ENCODE measurements at places on chromosomes 5 and 9. TPM values are rescaled to one million over a fixed set of nuclear protein-coding genes. Genes with fewer than 3 reads are reported as not detected.

SPATA9 gene
- polyA plus RNA-seq, result not detected

LRRC70 gene
- polyA plus RNA-seq, result 0.12 TPM

DNA sequence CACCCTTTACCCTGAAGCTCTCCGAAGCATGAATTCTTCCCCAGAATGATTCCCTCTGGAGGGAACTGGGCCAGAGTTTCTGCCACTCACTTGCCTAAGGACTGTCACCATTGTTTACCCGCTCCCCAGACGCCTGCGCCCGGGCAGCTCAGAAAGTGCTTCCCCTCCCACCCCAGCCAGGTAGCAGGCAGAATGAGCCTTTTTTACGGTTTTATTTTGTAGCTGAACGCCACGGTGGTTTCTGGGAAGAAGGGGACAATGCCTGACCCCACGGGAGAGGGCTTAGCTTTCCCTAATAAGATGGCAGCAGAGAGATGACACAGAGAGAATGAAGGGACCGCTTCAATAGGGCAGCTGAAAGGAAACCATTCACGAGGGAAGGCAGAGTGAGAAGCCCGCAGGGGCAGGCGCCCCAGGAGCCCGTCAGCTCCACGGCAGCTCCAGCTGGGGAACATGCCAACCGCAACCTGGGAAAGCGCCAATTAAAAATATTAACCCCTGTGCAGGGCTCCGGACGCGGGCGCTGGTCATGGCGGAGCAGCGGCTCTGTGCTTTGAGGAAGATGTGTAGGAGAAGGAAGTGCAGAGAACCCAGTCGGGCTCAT is 20.4 kb upstream of the NTNG2 start:
- peak; percentile 48 for DNase-seq

DNA sequence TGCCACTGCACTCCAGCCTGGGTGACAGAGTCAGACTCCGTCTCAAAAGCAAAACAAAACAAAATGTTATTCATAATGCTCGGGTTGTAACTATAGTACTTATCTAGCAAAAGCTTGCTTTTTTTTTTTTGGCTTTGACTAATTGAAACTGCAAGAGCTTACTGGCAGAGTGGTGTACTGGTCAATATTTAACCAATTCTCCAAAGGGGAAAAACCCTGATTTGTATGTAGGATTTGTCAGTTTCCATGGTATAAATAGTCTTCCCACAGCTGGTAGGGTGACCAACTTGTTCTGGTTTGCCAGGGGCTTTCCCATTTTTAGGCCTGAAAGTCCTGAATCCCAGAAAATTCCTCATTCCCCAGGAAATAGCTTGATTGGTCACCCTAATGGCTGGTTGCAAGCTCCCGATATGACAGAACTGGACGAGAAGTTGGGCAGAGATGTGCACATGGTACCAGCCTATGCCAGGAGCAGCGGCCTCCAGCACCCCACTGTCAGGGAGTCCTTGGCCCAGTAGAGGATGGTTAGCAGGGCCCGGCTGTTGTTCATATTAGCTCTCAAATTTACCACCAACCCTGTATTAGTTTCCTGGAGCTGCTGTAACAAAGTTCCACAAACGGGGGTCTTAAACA is 58.0 kb downstream of the FXN start:
- DNase-seq, result no peak

DNA sequence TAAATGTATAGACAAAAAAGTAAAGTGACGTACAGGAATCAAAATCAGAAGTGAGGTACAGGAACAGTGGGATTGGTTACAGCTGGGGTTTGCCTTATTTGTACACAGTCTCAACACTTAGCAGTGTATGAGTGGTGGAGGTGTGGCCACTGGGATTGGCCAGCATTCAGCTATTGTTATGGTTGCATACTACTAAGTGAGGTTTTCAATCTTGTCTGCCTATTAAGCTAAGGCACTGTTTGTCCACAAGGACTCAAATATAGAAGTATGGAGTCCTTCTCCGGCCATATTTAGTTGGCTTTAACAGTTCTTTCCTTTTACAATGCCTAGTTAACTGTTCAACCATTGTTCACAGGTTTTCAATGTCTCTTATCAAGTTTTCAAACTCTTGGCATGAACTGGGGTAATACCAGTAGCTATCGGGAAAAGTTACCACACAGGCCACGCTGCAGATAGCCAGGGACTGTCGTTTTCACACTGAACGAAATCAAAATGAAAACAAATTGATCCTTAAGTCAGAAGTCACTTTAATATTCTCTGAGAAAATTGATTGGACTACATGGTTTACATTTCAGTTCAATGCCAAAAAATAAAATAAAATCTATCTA is 176.0 kb upstream of the FREM1 start:
- DNase-seq, result no peak

GRCh38 chr5:174329738-174330137 is 284.2 kb downstream of the NSG2 start:
- DNase-seq, result no peak

- DNase-seq, result no peak
Observed at GRCh38 chr9:126456441-126457174, 130.0 kb downstream of the MVB12B start.
